ENCODE measurements at places on chromosomes 7 and 10.

DNA sequence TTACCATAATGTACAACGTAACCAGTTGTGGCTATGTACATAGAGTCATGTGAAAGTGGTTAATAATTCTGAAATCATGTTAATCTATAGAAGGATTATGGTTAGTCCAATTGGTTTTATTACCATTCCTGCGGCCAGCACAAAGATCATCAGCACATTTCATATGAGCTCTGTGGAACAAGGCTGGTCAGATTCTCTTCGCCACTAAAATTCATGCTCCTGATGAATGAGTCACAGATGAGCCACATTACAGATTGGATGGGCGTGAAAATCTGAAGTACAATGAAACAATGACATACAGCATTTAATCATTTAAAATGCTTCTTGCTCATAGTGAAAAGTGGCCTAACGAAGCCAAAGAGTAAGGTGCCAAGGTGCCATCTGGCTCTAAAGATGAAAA is 716.2 kb upstream of the PHF14 start:
- no peak for DNase-seq

- DNase-seq: no peak
These were observed 4.8 kb upstream of the ACTA2 start for GRCh38 chr10:88957381-88957780.

DNA sequence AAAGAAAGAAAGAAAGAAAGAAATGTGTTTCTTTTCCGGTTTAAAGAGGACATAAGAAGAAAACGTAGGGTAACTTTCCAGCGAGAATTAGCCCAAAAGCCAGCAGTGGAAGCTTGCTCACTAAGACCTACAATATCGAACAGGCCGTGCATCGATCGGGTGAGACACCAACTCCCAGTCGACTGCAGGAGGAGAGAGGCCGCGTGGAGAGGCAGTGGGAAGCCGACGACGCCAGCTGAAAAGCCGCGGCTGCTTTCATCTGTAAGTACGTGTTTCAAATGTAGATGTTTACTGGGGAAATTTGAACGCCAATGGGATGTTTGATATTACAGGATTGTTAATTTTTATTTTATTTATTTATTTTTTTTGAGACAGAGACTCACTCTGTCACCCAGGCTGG is 28.6 kb upstream of the GIMAP8 start:
- DNase-seq: no peak

GRCh38 chr7:41592794-41593193 is 110.1 kb downstream of the INHBA start:
- no peak for DNase-seq

GRCh38 chr7:106064771-106065574 is 47.1 kb downstream of the SYPL1 start:
- peak; percentile 66 for DNase-seq

DNA sequence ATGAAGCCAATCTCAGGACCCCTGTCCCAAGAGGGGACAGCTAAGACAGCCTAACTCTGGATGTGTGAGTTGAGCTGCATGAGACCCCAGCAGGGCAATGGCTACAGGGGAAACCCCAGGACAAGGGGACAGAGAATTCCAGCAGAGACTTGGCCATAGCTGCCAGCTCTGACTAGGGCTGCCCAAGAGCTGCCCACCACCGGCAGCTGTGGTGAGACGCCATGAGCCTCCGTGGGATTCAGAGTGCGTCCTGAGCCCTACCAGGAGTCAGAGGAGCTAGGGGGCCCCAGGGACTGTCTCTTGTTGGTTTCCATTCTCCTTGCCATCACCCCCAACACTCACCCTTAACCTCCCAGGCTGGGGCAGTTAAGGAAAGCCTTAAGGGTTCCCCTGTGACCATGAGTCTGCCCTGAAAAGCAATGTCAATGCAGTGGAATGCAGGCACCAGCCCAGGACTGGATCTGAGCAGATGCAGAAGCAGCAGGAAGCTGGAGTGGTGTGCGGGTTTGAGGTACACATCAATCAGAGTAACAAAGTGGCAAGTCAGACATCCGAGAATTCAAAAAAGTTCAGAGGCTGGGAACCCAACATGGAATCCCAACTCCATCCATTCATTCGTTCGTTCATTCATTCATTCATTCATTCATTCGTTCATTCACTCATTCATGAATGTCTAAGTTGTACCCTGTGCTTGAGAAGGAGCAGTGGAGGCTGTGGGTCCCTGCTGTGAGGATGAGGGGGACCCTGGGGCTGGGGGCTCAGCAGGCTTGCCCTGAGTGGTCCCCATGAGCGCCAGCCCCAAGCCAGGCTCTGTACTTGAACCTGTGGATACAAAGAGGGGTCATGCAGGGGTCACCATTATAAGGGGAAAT is 52.9 kb downstream of the C10orf120 start:
- no peak for DNase-seq

GRCh38 chr10:80542053-80542452 is 4.4 kb downstream of the SH2D4B start:
- no peak for DNase-seq

- DNase-seq: no peak
These were observed 340.4 kb downstream of the OTUD1 start for GRCh38 chr10:23779301-23779700.

DNA sequence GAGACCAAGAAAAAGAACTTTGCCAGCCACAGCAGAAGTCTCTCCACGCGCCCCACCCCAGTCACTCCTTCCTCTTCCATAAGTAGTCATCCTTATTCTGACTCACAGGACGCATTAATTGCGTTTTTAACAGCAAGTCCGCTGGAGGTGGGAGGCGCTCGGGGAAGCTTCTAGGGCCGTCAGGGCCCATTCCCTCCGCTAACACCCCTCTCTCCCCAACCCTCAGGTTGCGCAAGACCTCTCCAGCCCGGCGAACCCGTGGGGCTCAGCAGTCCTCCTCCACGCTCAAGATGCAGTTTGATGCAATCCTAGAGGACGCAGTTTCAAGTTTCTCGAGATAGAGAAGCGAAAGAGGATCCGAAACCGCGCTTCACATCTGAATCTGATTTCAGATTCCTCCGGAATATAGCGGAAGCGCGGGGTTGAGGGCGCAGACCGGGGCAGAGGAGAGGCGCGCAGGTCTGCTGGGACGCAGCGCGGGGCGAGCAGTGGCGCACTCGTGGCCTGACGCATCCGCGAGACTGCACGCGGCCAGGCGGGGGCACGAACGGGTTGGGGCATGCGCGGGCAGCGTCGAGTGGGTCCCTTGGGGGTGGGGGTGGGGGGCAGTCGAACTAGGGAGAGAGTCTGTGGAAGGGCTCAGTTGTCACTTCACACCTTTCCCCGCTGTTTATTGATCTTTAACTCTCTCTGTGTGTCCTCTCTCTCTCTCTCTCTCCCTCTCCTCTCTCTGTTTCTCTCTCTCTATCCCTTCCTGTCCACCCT is 37.8 kb upstream of the PSAP start:
- peak; percentile 73 for DNase-seq

DNA sequence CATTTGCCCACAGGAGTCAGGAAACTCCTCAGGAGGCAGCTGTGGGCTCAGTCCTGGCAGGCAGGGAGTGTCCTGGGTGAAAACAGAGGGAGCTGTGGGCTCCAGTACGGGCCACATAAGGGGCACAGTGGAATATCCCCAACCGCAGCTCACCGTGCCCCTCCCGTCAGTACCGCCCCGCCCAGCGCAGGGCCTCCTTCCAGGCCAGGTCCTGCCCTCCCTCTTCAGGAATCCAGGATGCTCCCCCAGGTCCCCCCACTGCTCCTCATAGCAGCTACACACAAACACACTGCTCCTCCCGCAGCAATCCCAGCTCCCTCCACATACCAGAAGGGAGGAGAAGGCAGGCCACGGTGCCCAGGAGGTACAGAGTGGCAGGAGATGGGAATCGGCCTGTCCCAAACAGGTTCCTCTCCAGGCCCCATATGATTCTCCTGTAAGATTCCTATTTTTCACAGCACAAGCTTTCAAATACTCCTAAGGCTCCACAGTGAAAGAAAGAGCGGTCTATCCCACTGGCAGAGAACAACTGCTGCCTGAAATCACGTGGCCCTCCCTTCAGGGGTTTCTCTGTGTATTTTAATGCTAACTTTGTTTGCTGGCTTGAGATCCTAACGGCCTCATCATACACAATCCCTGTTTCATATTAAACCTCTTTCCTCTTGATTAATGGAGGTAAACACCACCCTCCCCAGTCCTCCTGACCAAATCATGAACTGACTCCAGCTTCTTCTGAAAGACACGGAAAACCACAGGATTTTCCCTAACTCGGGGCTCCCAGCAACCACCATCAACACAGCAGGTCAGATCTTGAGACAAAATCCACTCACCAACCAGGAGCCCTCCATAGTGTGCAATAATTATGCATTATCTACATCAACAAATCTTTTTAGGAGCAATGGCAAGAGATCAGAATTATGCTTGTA is 178.7 kb downstream of the TNS3 start:
- no peak for DNase-seq

- no peak for DNase-seq
These were observed 606.5 kb upstream of the MGMT start for GRCh38 chr10:128860574-128860973.

DNA sequence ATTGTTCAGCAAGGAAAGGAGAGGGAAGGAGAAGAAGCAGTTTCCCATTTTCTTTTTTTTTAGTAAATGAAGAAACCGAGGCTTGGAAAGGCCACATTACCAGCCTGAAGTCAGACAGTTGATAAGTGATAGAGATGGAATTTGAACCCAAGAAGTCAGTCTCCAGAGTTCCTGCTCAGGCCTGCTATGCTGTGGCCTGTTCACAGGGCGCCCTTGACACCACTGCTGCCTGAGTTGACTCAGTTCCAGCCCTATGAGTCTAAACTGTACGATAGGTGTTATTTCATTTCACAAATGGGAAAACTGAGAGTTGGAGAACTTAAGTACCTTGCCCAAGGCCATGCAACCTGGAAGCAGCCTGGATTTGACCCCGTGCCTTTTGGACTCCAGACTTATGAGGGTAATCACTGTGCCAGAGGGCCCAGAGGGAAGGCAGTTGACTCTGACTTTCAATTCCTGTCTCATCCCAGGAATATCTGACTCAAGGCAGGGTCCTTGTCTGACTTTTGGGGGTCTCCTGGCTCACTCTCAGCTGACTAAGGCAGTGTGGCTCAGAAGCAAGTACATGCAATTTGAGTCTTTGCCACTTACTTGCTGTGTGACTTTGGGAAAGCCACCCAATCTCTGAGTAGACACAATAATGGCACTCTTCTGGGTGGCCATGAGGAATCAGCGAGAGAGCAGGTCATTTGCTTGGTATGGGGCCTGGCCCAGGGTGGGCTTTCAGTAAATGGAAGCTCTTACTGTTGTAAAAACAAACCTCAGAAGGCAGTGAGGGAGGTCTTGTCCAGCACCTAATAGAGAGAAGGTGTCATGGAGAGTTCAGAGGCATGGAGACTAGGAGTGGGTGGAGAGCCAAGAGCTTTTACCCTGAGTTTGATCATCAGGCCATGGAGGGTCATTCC is 17.9 kb upstream of the RBM20 start:
- DNase-seq: no peak

- no peak for DNase-seq
These were observed 65.6 kb upstream of the PDGFA start for GRCh38 chr7:585229-585711.

- DNase-seq: no peak
These were observed 98.0 kb downstream of the ARL4A start for GRCh38 chr7:12785473-12785872.

DNA sequence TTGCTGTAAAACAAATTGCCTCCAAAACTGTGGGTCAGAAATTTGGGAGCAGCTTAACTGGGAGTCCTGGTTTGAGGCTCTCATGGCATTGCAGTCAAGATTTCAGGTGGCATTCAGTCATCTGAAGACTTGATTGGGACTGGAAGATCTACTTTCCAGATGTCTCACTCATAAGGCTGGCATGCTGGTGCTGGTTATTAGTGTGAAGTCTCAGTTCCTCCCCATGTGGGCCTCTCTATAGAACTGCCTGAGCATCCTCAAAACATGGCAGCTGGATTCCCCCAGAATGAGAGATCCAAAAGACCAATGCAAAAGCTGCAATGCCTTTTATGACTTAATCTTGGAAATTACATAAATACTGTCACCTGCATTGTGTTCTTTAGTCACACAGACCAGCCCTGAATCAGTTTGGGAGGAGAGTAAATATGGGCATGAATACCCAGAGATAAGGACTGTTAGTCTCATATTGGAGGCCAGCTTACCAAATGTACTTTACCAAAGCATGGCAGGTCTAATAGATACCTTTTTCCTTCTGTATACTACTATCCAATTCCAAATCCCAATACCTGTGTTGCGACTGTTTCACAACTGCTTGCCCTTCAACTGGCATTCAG is 6.5 kb upstream of the HERPUD2 start:
- no peak for DNase-seq

DNA sequence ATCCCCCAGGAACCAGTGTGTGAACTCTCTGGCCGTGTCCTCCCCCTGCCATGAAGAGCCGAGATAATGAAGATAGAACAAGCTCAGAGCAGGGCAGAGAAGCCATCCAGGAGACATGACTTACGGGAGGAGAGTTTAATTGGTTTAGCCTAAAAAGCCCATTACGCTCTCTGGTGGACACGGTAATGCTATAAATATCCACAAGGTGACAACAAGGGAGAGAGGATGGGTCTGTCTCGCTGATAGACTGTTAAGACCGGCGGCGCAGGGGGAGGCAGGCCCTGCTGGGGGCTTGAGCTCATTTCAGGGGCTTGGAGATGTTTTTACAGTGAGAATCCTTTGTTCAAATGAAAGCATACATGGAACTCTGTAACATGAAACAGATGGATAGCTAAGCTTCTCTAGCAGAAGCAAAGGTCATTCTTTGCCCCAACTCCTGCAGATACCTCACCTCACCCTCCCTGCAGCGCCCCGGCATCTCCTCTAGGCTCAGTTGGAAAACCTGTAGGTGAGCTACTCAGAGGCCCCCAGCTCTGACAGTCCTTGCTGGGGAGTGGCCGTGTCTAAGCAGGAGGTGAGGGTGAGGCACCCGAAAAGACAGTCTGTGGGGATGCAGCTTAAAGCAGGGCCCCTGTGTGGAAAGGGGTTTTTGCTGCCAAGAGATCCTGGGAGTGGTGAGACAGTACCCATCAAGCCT is 40.8 kb upstream of the LOXL4 start:
- peak; percentile 36 for DNase-seq

- DNase-seq: peak; percentile 26
These were observed 5.1 kb downstream of the KCNIP2 start for GRCh38 chr10:101838416-101838970.

DNA sequence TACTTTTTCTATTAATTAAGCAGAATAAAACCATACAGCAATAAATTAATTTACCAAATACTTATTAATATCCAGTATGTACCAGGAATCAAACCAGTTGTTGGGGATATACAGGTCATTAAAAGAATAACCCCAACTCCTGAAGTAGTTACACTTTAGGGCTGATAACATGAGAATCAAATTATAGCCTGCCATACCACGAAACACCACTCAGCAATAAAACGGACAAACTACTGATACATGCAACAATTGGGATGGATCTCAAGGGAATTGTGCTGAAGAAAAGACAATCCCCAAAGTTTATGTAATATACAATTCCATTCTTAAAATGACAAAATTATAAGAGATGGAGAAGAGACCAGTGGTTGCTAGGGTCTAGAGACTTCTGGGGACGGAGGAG is 22.7 kb downstream of the MCMBP start:
- no peak for DNase-seq

DNA sequence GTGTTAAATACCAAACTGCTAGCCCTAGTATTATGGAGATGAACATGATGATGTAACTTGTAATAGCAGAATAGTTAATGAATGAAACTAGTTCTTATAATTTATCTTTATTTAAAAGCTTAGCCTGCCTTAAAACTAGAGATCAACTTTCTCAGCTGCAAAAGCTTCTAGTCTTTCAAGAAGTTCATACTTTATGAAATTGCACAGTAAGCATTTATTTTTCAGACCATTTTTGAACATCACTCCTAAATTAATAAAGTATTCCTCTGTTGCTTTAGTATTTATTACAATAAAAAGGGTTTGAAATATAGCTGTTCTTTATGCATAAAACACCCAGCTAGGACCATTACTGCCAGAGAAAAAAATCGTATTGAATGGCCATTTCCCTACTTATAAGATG is 33.2 kb downstream of the SIRT1 start:
- DNase-seq: no peak
